Stimulated activated CD8-positive, alpha-beta memory T cell treated with anti-CD3 and anti-CD28 coated beads, Interleukin-2, amount 100 ng/mL, for 1 hour (primary cell): ENCODE measurements at places on chromosomes 11 and 22.

GRCh38 chr11:85698195-85698594, 12.2 kb upstream of the CCDC89 start:
- DNase-seq, result no peak

DNA sequence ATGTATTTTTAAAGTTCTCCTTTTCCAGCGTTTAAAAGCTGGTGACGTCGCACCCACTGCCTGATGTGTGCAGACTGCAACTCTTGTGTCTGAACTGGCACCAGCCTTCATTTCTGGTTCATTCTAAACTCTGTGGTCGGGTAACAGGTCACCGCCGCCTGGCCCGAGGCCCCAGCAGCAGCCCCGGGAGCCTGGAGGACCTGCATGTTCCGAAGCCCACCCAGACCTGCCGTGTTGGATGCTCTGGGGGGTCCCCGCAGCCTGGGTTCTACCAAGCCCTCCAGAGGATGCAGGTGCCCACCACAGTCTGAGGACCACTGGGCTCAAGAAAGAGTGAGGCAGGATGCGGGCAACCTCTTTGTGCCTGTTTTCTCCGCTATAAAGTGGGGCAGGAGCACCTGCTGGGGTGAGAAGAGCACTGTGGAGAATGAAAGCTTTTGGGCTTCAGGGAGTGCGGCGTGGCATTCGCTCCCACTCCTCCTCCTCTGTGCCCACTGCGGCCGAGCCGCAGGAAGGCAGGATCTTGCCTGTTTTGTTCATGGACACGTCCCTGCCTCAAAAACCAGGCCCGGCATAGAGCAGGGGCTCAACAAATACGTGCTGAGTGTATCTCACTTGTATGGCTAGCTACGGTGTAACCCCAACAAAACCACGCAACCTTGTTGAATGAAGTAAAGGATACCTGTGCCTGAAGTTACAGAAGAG, 40.1 kb downstream of the CERK start:
- no peak for DNase-seq

- no peak for DNase-seq
Measured at GRCh38 chr11:64558065-64558745, 32.8 kb upstream of the SLC22A12 start.

- DNase-seq, result no peak
Measured at GRCh38 chr11:119788911-119789560, 60.0 kb upstream of the NECTIN1 start.

- DNase-seq, result no peak
Measured at GRCh38 chr11:128757886-128758612, 64.2 kb downstream of the FLI1 start.

- no peak for DNase-seq
Measured at GRCh38 chr11:117026593-117027330, 71.5 kb downstream of the SIK3 start.

DNA sequence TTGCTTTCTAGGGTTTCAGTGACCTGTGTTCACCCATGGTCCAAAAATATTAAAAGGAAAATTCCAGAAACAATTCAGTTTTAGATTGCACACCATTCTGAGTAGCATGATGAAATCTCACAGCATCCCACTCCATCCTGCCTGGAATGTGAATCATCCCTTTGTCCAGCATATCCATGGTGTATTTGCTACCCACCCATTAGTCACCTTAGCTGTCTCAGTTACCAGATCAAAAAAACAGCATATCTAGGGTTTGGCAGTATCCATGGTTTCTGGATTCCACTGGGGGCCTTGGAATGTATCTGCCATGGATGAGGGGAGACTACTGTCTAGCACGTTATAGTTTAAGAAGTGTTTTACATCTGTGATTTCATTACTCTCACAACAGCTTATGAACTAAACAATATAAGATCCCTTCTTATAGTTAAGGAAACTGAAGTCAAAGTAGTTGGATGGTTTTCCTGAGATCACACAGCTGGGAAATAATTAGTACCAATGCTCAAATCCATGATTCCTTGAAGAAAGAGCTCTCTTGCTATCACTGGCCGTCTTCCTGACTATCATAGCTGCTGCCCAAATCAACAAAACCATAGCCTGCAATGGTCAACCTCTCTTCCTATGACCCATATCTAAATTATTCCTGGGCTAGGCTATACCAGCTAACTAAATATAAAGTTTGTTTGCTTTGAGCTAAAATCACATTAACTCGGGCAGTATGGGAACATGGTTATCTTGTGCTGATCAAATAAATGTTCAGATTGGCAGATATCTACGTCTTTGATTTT, 122.6 kb downstream of the MICAL2 start:
- DNase-seq, result no peak

- DNase-seq, result no peak
Measured at GRCh38 chr22:46237453-46238124, 12.5 kb downstream of the CDPF1 start.

GRCh38 chr11:38824573-38824972, 2226.5 kb upstream of the RAG2 start:
- DNase-seq, result no peak

DNA sequence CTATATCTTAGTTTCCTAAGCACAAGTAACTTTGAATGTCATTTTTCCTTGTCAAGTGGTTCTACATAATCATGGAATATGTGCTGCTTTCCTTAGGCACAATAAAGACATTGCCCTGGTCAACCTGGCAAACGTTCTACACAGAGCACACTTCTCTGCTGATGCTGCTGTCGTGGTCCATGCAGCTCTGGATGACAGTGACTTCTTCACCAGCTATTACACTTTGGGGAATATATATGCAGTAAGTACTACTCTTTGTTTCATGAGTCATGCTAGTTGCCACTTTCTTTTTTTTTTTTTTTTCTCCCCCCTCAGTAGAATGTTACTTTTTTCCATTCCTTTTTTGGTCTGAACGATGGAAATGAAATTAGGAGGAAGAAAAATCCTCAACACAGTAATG, 38.5 kb downstream of the TTC17 start:
- DNase-seq, result no peak

DNA sequence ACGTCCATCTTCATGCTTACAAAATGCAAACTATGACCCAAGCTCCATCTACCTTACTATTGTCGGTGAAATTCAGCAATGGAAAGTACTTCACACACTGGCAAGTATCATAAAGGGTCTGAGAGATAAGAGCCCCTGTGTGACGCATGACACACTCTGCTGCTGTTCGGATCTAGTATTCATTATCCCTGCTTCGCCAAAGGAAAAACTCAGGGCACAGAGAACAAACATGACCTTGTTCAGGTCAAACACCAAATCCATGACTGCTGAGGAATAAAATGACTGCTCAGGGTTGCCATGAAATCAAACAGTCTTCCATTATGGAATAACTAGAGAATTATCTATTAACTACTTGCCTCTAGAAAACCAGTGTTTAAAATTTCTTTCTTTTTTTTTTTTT, 73.0 kb downstream of the MICAL3 start:
- DNase-seq, result no peak

DNA sequence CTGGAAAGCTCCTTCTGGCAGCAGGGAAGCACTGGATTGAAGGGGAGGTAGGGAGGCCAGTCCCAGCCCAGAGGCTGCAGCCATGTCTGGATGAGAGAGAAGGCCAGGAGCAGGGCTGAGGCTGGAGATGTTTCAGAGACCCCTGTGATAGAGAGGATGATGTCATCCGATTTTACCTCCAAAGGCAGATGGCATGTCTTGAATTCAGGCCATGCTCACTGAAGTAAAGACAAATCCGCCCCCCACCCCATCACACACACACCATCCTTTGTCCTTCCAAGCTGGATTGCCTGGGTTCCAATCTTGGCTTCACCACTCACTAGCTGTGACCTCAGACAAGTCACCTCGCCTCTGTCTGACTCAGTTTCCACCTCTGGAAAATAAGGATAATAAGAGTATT, 47.2 kb downstream of the TP53I11 start:
- no peak for DNase-seq

DNA sequence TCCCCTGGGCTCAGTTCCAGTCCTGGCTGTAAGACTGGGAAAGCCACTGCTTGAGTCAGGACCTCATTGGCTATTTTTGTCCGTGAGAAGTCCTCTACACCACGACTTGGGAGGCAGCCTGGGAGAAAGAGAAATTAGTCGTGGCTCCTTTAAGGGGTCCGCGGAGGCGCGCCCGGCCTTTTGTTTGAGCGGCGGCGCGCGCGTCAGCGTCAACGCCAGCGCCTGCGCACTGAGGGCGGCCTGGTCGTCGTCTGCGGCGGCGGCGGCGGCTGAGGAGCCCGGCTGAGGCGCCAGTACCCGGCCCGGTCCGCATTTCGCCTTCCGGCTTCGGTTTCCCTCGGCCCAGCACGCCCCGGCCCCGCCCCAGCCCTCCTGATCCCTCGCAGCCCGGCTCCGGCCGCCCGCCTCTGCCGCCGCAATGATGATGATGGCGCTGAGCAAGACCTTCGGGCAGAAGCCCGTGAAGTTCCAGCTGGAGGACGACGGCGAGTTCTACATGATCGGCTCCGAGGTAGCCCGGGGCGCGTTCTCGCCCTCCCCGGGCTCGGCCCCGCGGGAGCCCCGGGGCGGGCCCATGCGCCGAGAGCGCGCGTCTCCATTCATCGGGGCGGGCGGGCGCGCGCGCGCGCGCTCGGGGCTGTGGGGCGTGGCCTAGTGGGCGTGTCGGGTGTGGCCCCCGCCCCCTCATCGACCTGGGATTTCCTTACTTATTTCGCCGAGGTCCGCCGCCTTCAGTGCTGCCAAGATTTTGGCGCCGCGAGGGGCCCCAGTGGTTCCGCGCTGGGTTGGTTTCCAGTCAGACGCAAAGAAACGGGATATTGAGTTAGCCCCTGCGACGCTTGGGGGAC, at the start of gene SMARCB1:
Gene SMARCB1, plus strand, starts transcription at position 215 of the 848 bp plus-strand sequence. Its CDS starts 204 bp downstream, at position 419.
- DNase-seq, result peak; percentile 81

DNA sequence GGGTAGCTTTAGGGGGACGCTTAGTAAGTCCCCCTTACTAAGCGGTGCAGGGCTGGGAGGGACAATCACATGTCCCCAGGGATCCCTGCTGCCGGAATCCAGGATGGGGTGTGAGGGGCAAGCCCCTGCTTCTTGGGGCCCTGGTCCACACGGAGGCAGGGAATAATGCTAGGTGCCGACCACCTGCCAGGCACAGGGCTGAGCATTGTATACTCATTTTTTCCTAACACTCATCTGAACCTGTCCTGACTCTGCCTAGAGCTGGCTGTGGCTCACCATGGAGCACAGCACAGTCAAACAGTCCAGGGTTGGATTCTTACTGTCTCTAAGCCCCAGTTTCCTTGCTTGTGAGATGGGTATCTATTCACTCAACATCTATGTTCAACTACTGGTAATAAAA, 1.4 kb upstream of the LTBP3 start:
- DNase-seq, result no peak

- DNase-seq, result no peak
Measured at GRCh38 chr22:42587588-42588175, 27.0 kb downstream of the POLDIP3 start.

DNA sequence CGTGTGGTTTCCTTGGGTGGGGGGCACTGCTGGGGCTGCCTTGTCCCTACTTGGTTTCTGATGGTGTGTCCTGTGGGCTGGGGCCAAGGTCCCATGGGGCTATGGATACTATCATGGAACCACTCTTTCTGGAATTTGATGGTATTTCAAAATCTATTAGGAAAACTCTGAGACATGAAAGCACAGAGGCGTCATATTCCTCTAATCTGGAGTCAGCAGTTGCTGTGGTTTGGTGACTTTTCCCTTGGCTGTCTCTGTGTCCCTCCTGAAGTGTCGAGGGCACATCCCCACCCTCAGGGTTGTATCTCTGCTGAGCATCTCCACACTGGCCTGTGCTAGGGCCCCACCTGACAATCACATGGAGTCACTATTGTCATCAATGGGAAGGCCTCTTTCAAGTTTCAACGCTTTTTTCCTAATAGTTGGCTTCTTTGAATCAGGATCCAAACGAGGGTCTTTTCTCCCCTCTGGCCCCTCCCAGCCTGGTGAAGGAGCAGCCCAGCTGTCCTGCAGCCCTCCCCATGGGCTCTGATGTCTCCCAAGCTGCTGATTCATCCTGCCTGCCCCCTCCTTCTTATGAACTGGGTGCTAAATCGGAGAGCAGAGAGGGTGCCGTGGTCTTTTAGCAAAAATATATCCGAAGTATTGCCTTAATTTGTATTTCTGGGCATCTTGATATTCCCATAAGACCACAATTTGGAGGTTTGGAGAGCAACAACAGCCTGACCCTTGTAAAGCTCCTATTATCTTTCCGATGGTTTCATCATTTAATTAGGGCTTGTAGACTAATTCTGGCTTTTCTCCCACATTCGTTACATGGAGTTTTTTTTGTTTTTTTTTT, 38.5 kb downstream of the MED15 start:
- DNase-seq, result no peak

DNA sequence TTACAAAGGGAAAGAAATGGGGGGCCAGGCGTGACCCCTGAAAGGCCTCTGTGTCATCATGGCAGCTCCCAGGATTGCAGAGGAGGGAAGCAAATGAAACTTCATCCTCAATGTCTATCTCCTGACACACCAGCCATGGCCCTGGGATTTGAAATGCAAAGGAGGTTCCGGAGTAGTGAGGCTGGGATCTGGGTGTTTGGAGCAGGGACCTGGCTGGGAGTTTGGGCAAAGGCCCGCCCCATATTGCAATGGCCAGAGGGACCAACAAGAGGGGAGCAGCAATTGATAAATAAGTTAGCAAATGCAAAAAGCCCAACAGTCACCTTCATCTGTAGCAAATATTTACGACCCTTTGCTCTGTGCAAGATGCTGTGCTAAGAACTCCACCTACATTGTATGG, 77.7 kb upstream of the CCND1 start:
- no peak for DNase-seq

- no peak for DNase-seq
Measured at GRCh38 chr11:7796842-7797241, at the start of gene OR5P2. Gene OR5P2, minus strand, starts transcription at chr11:7796942. Its CDS starts 0 bp downstream, at chr11:7796942.
